ENCODE measurements at places on chromosomes 6 and 20. TPM values are rescaled to one million over a fixed set of nuclear protein-coding genes. Genes with fewer than 3 reads are reported as not detected.

Gene SLC22A16
- 0.33 TPM for total RNA-seq

Gene ECI2
- total RNA-seq: 66.9 TPM

Gene CDSN
- not detected for total RNA-seq

Gene RRP36
- total RNA-seq: 69.2 TPM

Gene SMPDL3A
- 17.0 TPM for total RNA-seq

Gene PSORS1C2
- total RNA-seq: not detected

Gene BEND6
- 0.80 TPM for total RNA-seq

Gene C20orf141
- not detected for total RNA-seq

Gene APOM
- 1.3 TPM for total RNA-seq

Gene NRSN1
- total RNA-seq: not detected

Gene SCRT2
- not detected for total RNA-seq

Gene WFDC5
- not detected for total RNA-seq

Gene FAM162B
- 6.9 TPM for total RNA-seq

Gene ANKS1A
- total RNA-seq: 26.5 TPM

Gene XKR7
- not detected for total RNA-seq

Gene DOK5
- total RNA-seq: 3.4 TPM

Gene LTB
- 0.96 TPM for total RNA-seq

Gene PXDC1
- 88.0 TPM for total RNA-seq

Gene RIMS4
- total RNA-seq: 1.8 TPM

Gene SRSF6
- 143 TPM for total RNA-seq

Gene TTLL9
- 0.98 TPM for total RNA-seq

Data from breast epithelium (tissue), 4 donors.